Osteoblast (primary cell): ENCODE measurements at places on chromosomes 1 and 21. TPM values are rescaled to one million over a fixed set of nuclear protein-coding genes. Genes with fewer than 3 reads are reported as not detected.

The KRTAP10-1 gene
- total RNA-seq = not detected in 2 replicates

The RPTN gene
- total RNA-seq = 0.29 and 0.36 TPM in 2 replicates

The PADI4 gene
- total RNA-seq = not detected in 2 replicates

The ZYG11A gene
- total RNA-seq = under 0.01 TPM in 2 replicates

The TBX19 gene
- total RNA-seq = 1.1 and 1.5 TPM in 2 replicates

The PRKAB2 gene
- 22.8 and 23.6 TPM in 2 replicates for total RNA-seq

The PDPN gene
- 4.7 and 11.9 TPM in 2 replicates for total RNA-seq

The MAP3K7CL gene
- total RNA-seq = 15.6 and 19.9 TPM in 2 replicates

The MROH7 gene
- 0.36 and 0.59 TPM in 2 replicates for total RNA-seq

The PTPN14 gene
- 122 and 131 TPM in 2 replicates for total RNA-seq

The KRTAP13-2 gene
- total RNA-seq = not detected in 2 replicates

The SLC9C2 gene
- total RNA-seq = not detected in 2 replicates

The PROK1 gene
- total RNA-seq = not detected in 2 replicates

The KMO gene
- under 0.01 and 0.36 TPM in 2 replicates for total RNA-seq

The CASZ1 gene
- 0.36 and 0.59 TPM in 2 replicates for total RNA-seq

The PLPPR4 gene
- total RNA-seq = 1.5 and 1.8 TPM in 2 replicates

The S100A16 gene
- total RNA-seq = 160 and 190 TPM in 2 replicates

The DIRAS3 gene
- 2.1 and 4.0 TPM in 2 replicates for total RNA-seq

The ITGB3BP gene
- total RNA-seq = 10.5 and 13.3 TPM in 2 replicates

The TGFB2 gene
- 12.7 and 13.4 TPM in 2 replicates for total RNA-seq

The SHE gene
- total RNA-seq = not detected in 2 replicates

The RNF223 gene
- not detected in 2 replicates for total RNA-seq

The AJAP1 gene
- 0.29 and 1.1 TPM in 2 replicates for total RNA-seq

The AMY1A gene
- total RNA-seq = not detected in 2 replicates

The ADORA1 gene
- 4.0 and 9.1 TPM in 2 replicates for total RNA-seq

The PIGK gene
- total RNA-seq = 46.3 and 51.3 TPM in 2 replicates

The UBXN10 gene
- total RNA-seq = under 0.01 TPM in 1 of 2 replicates, not detected in the other

The WNT4 gene
- total RNA-seq = under 0.01 TPM in 1 of 2 replicates, not detected in the other

The VCAM1 gene
- 382 and 511 TPM in 2 replicates for total RNA-seq

The WDR64 gene
- total RNA-seq = not detected in 2 replicates

The LDLRAD1 gene
- total RNA-seq = not detected in 2 replicates
